Bladder microvascular endothelial cell (primary cell): ENCODE measurements at places on chromosomes 1 and 21. TPM values are rescaled to one million over a fixed set of nuclear protein-coding genes. Genes with fewer than 3 reads are reported as not detected.

RHOU gene
- 0.97 and 10.2 TPM in 2 replicates for total RNA-seq

GPA33 gene
- not detected in 2 replicates for total RNA-seq

TMOD4 gene
- total RNA-seq, result 0.49 TPM in 1 of 2 replicates, not detected in the other

CACNA1S gene
- total RNA-seq, result not detected in 2 replicates

CEP104 gene
- total RNA-seq, result 18.3 and 35.9 TPM in 2 replicates

MTARC2 gene
- 4.7 and 14.7 TPM in 2 replicates for total RNA-seq

NDUFS5 gene
- total RNA-seq, result 464 and 579 TPM in 2 replicates

UBL4B gene
- total RNA-seq, result not detected in 2 replicates

CDK11A gene
- 8.4 and 17.6 TPM in 2 replicates for total RNA-seq

PROK1 gene
- not detected in 2 replicates for total RNA-seq

NTMT2 gene
- total RNA-seq, result not detected in 2 replicates

S1PR1 gene
- total RNA-seq, result 169 and 257 TPM in 2 replicates

ARHGEF11 gene
- 14.4 and 28.1 TPM in 2 replicates for total RNA-seq

WNT9A gene
- 0.97 and 1.7 TPM in 2 replicates for total RNA-seq

KLF17 gene
- not detected in 2 replicates for total RNA-seq

DIRAS3 gene
- total RNA-seq, result 0.32 and 3.2 TPM in 2 replicates

DCST2 gene
- under 0.01 and 0.13 TPM in 2 replicates for total RNA-seq

CAP1 gene
- total RNA-seq, result 339 and 495 TPM in 2 replicates

WNT4 gene
- total RNA-seq, result 0.25 and 0.32 TPM in 2 replicates

NR5A2 gene
- total RNA-seq, result 4.7 and 16.8 TPM in 2 replicates

SGIP1 gene
- 3.6 and 99.6 TPM in 2 replicates for total RNA-seq

REN gene
- under 0.01 and 0.19 TPM in 2 replicates for total RNA-seq

LMX1A gene
- 0.13 TPM in 1 of 2 replicates, not detected in the other for total RNA-seq

RNU1-4 gene
- total RNA-seq, result 509 and 6,751 TPM in 2 replicates

GREM2 gene
- total RNA-seq, result not detected in 2 replicates

GPX7 gene
- total RNA-seq, result 7.0 and 15.4 TPM in 2 replicates

PPIH gene
- 19.9 and 26.2 TPM in 2 replicates for total RNA-seq

CR1L gene
- total RNA-seq, result not detected in 2 replicates

RAB7B gene
- total RNA-seq, result not detected in 2 replicates

AKR7A3 gene
- 0.06 and 0.16 TPM in 2 replicates for total RNA-seq

FNDC10 gene
- total RNA-seq, result 0.16 and 0.94 TPM in 2 replicates

CFHR1 gene
- not detected in 2 replicates for total RNA-seq

KCNJ9 gene
- total RNA-seq, result not detected in 2 replicates

RIPPLY3 gene
- total RNA-seq, result not detected in 2 replicates

OR6K3 gene
- total RNA-seq, result not detected in 2 replicates

TNFSF18 gene
- 46.1 and 96.4 TPM in 2 replicates for total RNA-seq

QSOX1 gene
- 49.4 and 205 TPM in 2 replicates for total RNA-seq

CD1D gene
- under 0.01 TPM in 1 of 2 replicates, not detected in the other for total RNA-seq
